Right cardiac atrium (tissue), 5 donors: ENCODE measurements at places on chromosomes 2 and 18. TPM values are rescaled to one million over a fixed set of nuclear protein-coding genes. Genes with fewer than 3 reads are reported as not detected.

The TTC39C gene
- 2.8 TPM for polyA plus RNA-seq

The DQX1 gene
- not detected for polyA plus RNA-seq

The CHRND gene
- 0.09 TPM for polyA plus RNA-seq

The ALLC gene
- 0.38 TPM for polyA plus RNA-seq

The CCL20 gene
- polyA plus RNA-seq = not detected

The SOX11 gene
- 0.93 TPM for polyA plus RNA-seq

The SETBP1 gene
- polyA plus RNA-seq = 2.0 TPM

The PSMG2 gene
- 62.4 TPM for polyA plus RNA-seq

The COLEC12 gene
- polyA plus RNA-seq = 1.7 TPM

The REG3A gene
- 0.41 TPM for polyA plus RNA-seq

The CHRNG gene
- not detected for polyA plus RNA-seq

The FZD7 gene
- 8.0 TPM for polyA plus RNA-seq

The TCF7L1 gene
- 13.0 TPM for polyA plus RNA-seq

The TDRD15 gene
- not detected for polyA plus RNA-seq
